ENCODE measurements at places on chromosomes 3 and 15.

DNA sequence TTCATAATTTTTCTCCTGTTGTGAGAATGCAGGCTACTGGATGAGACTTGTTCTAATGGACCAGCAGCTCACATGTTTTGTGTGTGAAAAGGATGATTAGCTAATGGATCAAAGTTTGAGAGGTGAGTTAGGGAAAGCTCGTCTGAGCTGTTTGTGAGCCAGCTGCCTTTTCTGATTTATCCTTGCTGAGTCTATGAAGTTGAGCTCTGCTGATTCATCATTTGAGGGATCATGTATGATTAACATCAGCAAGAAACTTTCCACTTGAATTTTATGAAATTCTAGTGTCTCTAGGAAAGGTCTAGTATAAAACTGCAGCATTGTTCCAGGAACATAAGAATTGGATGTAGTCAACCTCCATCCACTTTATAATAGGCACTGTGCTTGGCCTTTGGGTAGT lies 698.7 kb downstream of the NTRK3 start:
- no peak for DNase-seq

DNA sequence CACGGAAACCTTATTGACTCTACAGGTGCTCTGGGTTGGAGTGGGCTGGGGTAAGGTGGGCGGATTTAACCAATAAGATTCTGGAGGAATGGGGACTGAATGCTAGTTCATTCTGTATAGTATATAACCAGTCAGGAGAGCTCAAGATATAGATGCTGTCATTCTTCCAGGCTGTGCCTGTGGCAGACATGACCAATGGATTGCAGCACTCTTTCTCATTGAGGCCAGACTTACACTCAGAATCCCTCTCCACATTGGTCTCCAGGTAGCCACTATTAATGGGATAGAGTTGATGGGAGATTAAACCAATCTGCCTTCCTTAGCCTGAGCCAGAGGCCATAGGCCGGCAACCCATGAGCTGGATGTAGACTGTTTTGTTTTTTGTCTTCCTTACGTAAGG lies 82.8 kb upstream of the MEF2A start:
- no peak for DNase-seq

DNA sequence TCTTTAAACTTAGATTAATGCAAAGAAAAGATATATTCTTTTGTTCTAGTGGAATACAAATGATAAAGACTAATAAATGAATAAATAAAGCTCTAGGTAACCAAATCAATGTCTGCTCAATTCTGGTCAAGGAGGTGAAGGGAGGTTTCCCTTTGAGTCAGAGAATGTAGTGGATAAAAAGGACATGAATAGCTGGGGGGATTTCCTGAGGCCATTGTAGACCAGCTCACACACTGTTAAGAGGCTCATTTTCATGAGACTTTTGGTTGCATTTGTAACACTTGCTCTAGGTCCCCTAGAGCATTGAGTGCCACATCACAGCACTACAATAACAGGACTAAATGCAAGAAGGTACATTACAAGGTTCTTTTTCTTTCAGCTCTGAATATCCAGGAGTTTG lies 170.7 kb downstream of the TIGIT start:
- DNase-seq, result no peak

GRCh38 chr3:25080461-25080860 lies 347.6 kb upstream of the RARB start:
- peak; percentile 41 for DNase-seq

DNA sequence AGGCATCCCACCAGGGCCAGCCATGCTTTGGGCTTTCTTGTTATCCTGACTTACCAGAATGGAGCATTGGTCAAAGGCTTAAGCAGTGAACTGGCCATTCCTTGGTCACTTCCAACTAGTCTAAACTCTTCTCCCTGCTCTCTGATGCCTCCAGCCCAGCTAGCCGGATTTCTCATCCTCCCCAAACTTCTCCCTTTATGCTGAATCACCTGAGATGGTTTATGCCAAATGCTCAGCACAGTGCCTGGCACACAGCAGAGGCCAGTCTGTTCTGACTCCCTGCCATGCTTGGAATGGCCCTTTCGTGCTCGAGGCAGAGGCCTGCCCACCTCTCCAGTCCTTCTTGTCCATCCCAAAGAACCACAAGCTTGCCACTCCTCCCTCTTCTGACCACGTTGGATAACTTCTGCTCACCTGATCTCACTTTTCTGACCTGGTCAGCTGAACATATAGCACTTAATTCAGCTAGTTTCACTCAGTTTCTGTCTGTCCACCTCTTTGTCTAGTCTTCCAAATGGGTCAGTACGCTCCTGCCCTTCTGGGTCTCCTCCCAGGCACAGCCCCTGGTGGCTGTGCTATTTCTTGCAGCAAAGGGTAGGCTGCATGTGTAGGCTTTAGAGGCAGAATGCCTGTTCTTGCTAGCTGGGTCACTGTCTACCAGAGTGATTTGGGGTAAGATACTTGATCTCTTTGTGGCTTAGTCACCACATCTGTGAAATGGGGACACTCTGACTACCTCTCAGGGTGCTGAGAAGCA lies 2.2 kb upstream of the RBP1 start:
- DNase-seq, result no peak

DNA sequence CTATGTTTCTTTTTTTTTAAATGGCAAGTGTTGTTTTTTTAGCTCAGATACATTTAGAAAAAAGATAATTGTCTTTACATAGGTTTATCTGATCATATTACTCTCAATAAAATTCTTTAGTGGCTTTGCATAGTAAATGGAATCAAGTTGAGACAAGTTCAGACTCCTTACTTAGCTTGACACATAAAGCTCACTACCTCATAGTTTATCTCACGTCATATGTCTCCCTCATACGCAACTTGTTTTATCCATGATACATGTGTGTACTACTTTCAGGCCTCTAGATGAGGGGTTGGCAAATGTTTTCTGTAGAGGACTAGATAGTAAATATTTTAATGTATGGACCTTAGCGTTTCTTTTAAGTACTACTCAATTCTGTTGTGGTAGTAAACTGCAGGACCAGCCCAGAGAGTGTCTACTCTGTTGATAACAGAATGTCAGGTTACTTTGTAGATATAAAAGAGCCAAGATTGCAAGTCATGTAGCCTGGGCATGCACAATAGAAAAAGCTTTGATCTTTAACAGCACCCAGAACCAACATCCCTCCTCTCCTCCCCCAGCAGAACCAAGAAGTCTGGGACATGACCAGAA lies 28.2 kb upstream of the MGA start:
- DNase-seq, result no peak

GRCh38 chr3:122101646-122102045 lies 46.5 kb downstream of the CD86 start:
- peak; percentile 64 for DNase-seq

DNA sequence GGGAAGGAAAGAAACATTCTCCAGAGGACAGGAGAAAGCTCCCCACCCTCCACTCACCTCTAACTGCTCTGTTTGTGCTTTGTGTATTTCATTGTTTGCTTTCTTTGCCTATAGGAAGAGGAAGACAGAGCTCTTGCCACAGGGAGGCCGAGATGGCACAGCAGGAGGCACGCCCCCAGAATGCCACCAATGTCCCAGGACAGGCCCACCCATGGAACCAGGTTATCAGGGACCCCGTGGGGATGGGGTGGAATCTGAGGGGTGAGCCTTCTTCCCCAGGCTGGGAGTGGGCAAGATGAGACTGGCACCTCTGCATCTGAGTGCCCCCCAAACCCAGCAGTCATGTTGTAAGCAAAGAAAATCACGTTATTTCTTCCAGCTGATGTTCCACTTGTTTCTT lies 155.8 kb downstream of the TBC1D2B start:
- no peak for DNase-seq

Measured in fibroblast of mammary gland (primary cell).